ENCODE measurements at places on chromosomes 5 and 9. TPM values are rescaled to one million over a fixed set of nuclear protein-coding genes. Genes with fewer than 3 reads are reported as not detected.

GRCh38 chr5:150780187-150780692, 1.7 kb downstream of the SMIM3 start:
- peak; percentile 62 for DNase-seq

- no peak for DNase-seq
These were observed 2.1 kb upstream of the INPP5E start for GRCh38 chr9:136441681-136442245.

DNA sequence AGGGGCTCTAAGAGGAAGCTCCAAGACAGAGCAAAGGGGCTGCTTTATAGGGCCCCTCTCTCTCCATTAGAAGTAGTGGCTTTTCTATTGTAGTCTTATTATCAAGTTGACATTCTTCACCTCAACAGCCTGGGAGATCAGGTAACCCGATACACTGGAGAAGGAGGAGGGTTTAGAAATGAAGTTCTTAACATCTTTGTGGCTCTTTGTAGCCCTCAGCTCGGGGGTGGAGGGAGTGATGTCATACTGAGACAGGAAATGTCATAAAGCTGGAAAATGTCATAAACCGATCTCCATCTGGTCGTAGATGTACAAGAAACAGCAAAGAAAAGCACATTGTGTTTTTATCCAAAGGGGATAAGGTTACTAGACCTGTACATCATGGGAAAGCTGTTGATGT, 17.9 kb downstream of the PDZD2 start:
- no peak for DNase-seq

DNA sequence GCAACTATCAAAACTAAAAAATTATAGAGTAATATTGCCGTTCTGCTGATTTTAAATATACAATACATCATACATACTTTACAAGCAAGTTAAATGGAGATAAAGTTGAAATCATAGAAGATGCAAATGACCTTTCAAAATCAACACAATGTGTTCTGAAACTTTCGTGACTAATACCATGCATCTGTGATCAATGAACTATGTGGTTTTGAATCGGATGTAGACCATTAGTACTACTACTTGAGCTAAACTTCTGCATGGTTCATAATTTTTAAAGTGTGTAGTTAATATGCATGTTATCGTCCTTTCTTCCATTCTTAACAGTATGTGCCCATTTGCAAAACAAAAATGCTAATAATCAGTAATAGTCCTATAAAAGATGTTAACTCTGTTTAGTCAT, 11.3 kb upstream of the PHF2 start:
- no peak for DNase-seq

GRCh38 chr5:181204826-181205760, at the start of gene TRIM7:
TSS of gene TRIM7 (minus strand) at chr5:181205196. CDS start at chr5:181205110, 86 bp downstream.
- peak; percentile 67 for DNase-seq

DNA sequence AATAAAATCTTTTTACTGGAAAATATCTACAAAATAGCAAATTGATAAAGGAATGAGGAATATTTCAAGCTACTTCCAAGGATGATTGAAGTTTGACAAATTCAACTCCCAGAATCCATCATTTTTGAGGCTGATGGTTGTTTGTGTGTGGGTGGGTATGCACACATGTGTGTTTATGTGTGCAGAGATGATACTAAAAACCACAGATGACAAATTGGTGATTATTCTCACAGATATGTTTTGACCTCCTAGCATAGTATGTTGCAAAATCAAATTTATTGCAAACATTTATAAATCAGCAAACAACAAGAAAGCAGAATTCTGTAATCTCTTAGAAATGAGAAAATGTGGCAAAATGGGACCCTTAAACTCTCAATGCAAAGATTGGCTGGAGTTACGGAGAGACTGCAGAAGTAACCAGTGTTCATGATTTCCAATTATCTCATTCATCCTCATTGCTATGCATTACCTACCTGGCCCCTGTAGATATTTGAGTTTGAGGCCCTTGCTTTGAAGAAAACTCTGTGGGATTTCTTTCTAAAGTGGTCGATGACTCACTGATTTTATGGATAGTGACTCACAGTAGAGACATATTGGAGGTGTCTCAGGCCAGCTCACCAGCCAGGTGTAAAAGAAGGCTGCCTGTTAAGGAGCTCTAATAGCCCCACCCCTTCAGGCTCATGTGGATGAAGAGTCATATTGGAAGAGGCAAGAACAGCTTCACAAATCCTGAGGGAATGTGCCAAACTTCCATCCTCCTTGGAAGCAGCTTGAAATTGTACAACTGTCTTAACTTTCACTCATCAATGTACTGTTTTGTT, 44.6 kb upstream of the TMC1 start:
- DNase-seq: no peak

DNA sequence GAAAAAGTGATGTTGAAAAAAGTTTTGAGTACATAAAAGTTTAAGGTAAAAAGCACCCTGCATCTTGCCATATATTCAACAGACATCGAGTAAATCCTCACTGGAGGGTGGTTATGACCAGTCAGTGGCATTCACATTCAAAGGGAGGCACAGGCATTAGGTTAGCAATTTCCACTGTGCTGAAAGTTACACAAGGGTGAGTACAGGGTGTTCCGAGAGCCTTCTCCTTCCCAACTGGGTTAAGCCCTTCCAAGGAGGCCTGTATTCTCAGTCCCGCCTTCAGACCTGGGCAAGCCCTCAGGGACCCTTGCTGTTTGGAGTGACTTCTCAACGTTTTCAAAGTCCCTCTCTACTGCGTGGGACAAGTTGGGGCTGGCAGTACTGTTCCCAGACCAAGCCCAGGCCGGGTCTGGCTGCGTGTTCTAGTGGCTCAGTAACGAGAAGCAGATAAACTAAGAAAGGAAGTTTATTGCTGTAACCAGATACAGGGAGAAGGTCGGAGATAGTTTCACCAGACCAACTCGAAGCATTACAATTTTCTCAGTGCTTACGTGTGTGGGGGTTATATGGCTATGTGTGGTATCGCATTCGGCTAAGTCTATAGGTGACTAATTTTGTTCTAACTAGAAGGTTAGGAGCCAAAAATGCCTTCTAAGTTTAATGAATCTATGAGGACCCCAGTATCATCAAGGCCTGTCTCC, 13.0 kb upstream of the SETX start:
- no peak for DNase-seq

DNA sequence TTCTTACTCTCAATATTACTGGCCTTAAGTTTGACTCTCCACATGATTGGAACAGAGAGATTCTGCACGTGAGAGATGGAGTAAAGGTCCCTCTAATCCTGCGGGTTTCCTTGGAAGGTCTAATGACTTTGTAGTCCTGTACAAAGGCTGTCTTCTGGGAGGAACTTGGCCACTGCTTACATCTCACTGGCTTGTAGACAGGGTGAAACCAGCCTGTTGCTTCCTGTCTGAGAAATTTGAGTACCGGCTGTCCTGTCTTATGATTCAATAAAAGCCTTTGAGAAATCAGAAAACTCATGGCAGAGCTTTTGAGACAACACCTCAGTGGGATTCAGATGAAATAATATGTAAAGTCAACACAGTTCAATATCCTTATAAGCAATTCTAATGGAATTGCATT, 43.0 kb downstream of the IL31RA start:
- no peak for DNase-seq

DNA sequence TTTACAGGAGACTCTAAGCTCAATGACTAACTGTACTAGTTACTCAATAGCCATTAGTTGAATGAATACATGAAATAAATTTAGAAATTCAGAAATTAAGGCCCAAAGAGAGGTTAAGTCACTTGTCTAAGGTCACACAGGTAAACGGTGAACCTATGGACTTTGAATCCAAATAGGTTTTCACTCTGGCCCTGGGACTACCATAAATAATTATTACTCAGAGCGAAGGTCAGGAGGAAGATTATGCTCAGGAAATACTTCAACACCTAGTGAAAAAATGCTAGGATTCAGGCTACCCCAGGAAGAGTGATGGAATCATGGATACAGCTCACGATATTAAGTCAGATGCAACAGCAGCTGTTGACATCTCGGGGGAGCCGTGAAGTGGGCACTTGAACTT, 417.4 kb downstream of the GABRG2 start:
- no peak for DNase-seq

DNA sequence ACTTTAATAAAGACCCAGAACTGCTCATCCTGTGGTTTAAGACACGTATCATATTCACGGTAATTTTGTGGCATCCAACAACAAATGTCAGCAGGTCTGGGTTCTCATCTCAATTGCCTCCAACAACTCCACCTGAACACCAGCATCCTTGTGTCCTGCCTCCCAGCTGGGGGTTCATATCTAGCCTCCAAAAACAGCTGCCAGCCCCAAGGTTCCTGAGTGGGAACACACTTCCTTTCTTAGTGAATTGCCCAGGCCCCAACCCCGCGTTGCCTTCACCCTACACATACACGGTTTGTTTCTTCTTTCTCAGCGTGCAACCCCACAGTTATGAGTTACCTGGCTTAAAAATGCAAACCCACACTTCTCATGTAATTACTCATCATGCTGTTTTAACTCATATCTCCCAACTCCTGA, 77.9 kb downstream of the SEMA4D start:
- no peak for DNase-seq

DNA sequence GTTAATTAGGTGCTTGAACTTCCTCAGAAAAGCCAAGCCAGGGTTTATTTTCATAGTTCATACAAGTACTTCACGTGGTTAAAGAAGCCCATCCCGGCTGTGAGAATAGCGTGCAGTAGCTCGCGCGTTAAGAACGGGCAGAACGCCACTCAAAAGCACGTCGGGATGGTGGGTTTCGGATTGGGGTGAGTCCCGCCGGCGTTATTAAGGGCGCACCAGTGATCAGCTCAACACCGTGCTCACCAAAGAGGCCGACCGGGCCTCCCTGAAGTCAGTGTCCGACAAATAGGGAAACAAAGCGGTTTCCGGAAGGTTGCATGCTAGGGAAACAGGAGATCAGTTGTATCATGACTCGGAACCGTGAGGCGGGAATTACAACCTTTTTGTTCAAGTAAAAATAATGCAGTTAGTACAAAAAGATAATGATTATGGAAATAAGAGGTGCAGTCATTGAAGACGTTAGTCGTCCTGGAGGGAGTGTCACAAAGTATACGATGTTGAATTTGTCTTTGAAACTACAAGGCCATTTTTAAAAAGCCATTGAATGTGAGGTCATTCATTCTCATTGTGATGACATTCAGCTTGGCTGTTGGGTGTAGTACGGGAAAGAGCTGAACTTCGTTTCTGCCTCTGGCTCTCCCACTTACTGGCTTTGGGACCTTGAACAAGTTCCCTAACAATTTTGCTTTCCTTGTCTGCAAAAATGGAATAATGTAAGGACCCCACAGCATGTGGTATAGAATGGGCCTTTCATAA, 992 bp downstream of the SETD9 start:
- DNase-seq: peak; percentile 61

GRCh38 chr5:157743163-157744050, at the start of gene LSM11:
TSS of gene LSM11 (plus strand) at chr5:157743712. CDS start at chr5:157743751, 39 bp downstream.
- peak; percentile 92 for DNase-seq

MYMK gene
- 74.3 TPM for polyA plus RNA-seq

PCDHGA6 gene
- 2.7 TPM for polyA plus RNA-seq

CERCAM gene
- 103 TPM for polyA plus RNA-seq

ARSB gene
- polyA plus RNA-seq: 27.6 TPM
